Mesendoderm (in vitro differentiated cells): ENCODE measurements at places on chromosomes 5 and 9.

GRCh38 chr5:157708866-157709265, 22.4 kb upstream of the THG1L start:
- DNase-seq: no peak
- H3K27me3 ChIP-seq: no peaks in the 10 kb centered on the region
- H3K36me3 ChIP-seq: no peaks in the 10 kb centered on the region

DNA sequence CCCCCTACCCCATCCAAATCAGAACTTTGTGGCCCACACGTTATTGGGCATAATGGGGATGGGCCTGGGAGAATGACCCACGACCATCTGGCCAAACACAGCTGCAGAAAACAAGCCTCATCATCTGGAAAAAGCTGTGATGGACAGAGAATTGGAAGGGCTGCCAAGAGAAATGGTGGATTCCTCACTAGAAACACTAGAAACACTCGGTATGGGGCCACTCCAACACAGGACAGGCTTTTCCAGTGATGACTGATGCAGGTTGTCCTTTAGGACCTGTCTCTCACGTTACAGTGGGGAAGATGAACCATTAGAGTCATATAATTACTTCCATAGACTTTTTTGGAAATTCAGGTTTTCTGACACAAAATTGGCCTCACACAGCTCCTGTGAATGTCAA, 172.4 kb upstream of the TARS1 start:
- DNase-seq: no peak
- no peak overlapping the region for H3K4me3 ChIP-seq
- H3K4me1 ChIP-seq: no peaks in the 10 kb centered on the region
- H3K27ac ChIP-seq: no peak overlapping the region
- no peaks in the 10 kb centered on the region for H3K36me3 ChIP-seq

- H3K27me3 ChIP-seq: no peaks in the 10 kb centered on the region
- no peak overlapping the region for H3K4me3 ChIP-seq
- DNase-seq: no peak
- no peaks in the 10 kb centered on the region for H3K36me3 ChIP-seq
- H3K4me1 ChIP-seq: no peaks in the 10 kb centered on the region
- no peak overlapping the region for H3K27ac ChIP-seq
These were observed 338.4 kb downstream of the DNAH5 start for GRCh38 chr5:13606051-13606450.

DNA sequence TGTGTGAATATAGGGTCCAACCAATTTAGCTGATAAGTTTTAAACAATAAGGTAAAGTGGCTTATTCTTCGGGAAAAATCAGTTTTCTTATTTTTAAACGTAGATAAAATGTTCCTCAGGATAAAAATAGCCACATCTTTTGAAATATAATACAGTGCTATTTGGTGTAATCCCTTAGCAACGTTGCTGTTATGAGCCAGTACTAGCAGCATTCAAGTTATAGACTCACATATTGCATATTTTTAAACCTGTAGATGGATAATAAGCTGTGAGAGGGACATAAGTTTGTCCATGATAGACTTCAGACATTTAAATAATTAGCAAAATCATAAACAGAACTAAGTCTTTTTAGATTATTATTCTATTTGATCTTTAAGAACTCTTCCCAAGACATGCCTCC, 6.3 kb downstream of the PDE4D start:
- no peaks in the 10 kb centered on the region for H3K36me3 ChIP-seq
- H3K27ac ChIP-seq: no peak overlapping the region
- DNase-seq: no peak
- H3K4me1 ChIP-seq: no peaks in the 10 kb centered on the region

GRCh38 chr5:119537704-119538103, 85.4 kb downstream of the HSD17B4 start:
- H3K36me3 ChIP-seq: peaks cover 2% of the 10 kb centered on the region
- H3K27ac ChIP-seq: no peak overlapping the region
- H3K27me3 ChIP-seq: no peaks in the 10 kb centered on the region
- H3K4me3 ChIP-seq: no peak overlapping the region
- H3K4me1 ChIP-seq: peaks cover 2% of the 10 kb centered on the region

DNA sequence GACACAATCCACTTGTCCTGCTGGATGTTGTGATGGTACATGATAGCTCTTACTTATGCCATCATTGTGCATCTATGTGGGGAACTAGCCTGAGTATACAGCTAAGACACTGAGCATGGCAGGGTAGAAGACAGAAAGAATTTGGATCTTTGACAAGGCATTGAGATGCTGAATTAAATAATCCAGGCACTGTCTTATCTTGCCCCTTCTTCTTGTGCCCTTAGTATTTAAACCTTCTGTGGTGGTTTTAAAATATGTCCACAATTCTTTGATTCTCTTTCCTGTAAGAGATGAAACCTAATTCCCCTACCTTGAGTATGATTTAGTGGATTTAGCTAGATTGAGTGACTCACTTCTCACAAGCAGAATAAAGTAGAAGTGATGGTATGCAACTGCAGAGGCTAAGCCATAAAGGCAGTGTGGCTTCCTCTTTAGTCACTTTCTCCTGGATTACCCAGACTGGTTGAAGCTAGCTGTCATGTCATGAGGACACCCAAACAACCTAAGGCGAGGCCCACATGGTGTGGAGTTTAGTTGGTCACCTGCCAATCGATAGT, 174.0 kb upstream of the NREP start:
- peaks cover 2% of the 10 kb centered on the region for H3K4me1 ChIP-seq
- H3K27ac ChIP-seq: no peak overlapping the region
- H3K36me3 ChIP-seq: no peaks in the 10 kb centered on the region
- H3K4me3 ChIP-seq: no peak overlapping the region
- H3K27me3 ChIP-seq: no peaks in the 10 kb centered on the region

- no peak overlapping the region for H3K27ac ChIP-seq
- no peak overlapping the region for H3K4me3 ChIP-seq
- no peaks in the 10 kb centered on the region for H3K36me3 ChIP-seq
- no peaks in the 10 kb centered on the region for H3K27me3 ChIP-seq
These were observed 473.0 kb downstream of the ZSWIM6 start for GRCh38 chr5:61805101-61805500.

DNA sequence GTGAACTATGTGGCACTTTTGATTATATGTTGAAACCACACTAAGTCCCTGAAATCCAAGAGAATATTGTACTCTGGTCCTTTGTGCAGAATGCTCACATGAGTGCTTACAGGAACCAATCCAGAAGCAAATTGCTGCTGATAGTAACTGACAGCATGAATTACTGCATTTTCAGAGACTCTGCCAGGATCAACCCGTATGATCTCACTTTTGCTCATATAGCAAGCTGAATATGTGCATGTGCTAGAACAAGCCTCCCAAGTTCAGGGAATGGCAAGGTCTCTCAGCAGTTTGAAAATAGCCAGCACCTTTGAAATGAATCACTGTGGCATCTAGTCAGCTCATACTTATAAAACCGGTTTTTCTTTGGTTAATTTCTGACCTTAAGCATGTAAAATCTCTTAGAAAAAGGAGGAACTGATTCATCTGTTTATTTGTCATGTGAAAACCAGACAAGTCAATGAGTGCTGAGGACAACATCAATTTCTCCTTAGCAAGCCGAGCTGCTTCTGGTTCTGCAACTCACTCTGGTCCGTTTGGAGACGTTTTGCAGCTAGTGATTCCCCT, 215.7 kb upstream of the ELL2 start:
- peaks cover 10% of the 10 kb centered on the region for H3K4me1 ChIP-seq
- no peaks in the 10 kb centered on the region for H3K36me3 ChIP-seq
- H3K4me3 ChIP-seq: no peak overlapping the region
- DNase-seq: no peak

GRCh38 chr5:137341831-137342230, 157.3 kb downstream of the SPOCK1 start:
- H3K36me3 ChIP-seq: no peaks in the 10 kb centered on the region
- H3K27ac ChIP-seq: no peak overlapping the region
- no peaks in the 10 kb centered on the region for H3K27me3 ChIP-seq
- no peak overlapping the region for H3K4me3 ChIP-seq

GRCh38 chr5:115767424-115767823, 49.0 kb downstream of the CDO1 start:
- no peak overlapping the region for H3K27ac ChIP-seq
- H3K27me3 ChIP-seq: no peaks in the 10 kb centered on the region
- H3K4me3 ChIP-seq: no peak overlapping the region
- H3K4me1 ChIP-seq: no peaks in the 10 kb centered on the region
- no peaks in the 10 kb centered on the region for H3K36me3 ChIP-seq

- H3K36me3 ChIP-seq: no peaks in the 10 kb centered on the region
- no peak overlapping the region for H3K4me3 ChIP-seq
- peak; percentile 46 for DNase-seq
- no peak overlapping the region for H3K27ac ChIP-seq
- H3K4me1 ChIP-seq: no peaks in the 10 kb centered on the region
- H3K27me3 ChIP-seq: no peaks in the 10 kb centered on the region
These were observed 20.0 kb upstream of the ZCCHC7 start for GRCh38 chr9:37100327-37100726.

DNA sequence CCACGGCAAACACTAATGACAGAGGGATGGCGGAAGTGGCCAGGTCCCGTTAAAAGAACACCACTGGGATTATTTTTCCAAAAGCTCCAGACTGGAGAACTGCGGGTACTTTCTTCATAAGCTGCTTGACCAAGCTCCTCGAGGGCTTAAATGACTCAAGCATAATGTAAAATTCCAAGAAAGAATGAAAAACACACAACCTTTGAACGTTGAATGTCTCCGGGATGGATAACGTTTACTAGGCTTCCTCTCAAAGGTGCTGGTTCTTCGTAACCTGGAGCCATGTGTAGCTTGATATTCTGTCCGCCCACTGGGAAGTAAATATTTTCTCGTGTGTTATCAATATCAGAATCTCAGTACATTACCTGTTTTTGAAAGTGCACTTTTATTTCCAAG, 67.6 kb downstream of the EPB41L4B start:
- H3K27me3 ChIP-seq: no peaks in the 10 kb centered on the region
- H3K36me3 ChIP-seq: no peaks in the 10 kb centered on the region
- no peak overlapping the region for H3K4me3 ChIP-seq
- H3K4me1 ChIP-seq: no peaks in the 10 kb centered on the region

DNA sequence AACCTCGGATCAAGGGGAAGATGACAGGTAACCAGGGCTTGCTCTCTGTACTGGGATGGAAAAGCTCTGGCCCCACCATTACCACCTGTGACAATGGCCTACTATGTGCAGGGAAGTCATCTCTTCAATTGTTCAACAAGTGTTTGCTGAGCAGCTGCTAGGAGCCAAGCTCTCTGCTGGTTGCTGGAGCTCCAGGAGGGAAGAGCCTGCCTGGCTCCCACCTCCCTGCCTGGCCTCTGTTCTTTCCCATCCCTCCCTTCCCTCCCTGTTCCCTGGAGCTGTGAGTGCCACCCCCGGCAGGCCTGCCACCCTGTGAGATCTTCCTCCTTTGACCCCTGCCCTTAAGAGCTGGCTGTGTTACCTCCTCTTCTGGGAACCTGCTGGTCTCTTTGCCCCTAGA, 59.7 kb upstream of the IER5L start:
- H3K27me3 ChIP-seq: no peaks in the 10 kb centered on the region
- DNase-seq: no peak
- peaks cover 1% of the 10 kb centered on the region for H3K4me1 ChIP-seq
- no peak overlapping the region for H3K27ac ChIP-seq
- no peaks in the 10 kb centered on the region for H3K36me3 ChIP-seq

DNA sequence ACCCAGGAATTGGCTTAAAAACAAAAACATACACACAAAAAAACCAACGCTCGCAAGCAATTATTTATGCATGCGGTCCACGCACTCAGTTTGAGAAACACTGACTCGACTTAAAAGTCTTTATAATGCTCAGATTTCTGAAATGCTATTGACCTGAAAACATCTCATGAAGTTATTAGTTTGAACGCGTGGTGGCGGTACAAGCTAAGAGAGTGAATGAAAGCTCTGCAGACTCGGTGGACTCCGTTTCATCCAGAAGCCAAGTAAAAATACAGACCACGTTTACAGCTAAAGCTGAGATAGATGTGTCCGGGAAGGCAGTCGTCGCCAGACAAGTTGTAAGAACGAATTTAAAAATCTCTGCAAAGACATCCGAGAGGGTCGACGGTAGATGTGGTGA, at the start of gene PCDHB6:
Gene PCDHB6, plus strand, starts transcription at position 246 of the 400 bp plus-strand sequence. CDS start 201 bp downstream, outside the sequence.
- no peaks in the 10 kb centered on the region for H3K27me3 ChIP-seq
- H3K4me3 ChIP-seq: no peak within 1 kb of the TSS
- H3K4me1 ChIP-seq: no peaks in the 10 kb centered on the region

DNA sequence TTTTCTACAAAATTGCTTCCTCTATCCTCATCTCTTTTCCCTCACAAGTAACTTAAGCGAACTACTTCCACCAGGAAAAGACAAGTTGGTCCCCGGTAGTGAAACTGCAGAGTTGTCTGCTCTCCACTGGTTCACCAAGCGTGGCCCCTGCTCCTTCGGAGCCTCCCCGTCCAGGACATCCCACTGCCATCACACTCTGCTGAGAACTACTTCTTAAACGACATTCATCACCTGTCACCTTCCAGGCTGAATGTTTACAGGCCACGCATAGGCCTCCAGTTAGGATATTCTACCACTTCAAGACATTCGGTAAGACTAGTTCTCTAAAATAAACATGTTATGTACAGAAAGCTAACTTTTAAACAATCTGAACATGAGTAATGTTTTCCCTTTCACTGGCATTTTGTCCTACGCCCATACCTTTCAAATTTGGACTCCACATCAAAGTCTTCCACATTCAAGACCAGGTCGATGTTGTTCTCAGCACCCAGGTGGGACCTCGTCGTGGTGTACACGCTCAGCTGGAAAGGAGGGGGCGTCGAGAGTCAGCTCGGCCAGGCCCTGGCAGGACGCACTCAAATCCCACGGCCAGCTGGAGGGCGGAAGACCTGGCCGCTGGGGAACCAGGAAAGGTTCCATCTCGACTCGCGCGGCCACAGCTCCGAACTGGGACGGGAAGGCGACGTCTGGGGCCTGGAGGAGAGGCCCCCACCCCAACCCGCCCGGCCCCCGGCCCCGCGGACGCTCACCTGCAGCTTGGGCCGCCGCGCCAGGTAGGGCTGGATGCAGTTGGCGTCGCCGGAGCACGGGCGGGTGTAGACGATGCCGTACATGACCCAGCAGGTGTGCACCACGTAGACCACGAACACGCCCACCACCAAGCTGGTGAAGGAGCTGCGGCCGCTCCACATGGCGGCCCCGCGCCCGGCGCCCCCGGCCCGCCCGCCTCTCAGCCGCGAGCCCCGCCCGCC, 683 bp downstream of the CLPTM1L start:
- H3K27me3 ChIP-seq: no peaks in the 10 kb centered on the region
- H3K27ac ChIP-seq: no peak overlapping the region
- peaks cover 2% of the 10 kb centered on the region for H3K4me1 ChIP-seq
- DNase-seq: peak; percentile 27
- H3K36me3 ChIP-seq: peaks cover 13% of the 10 kb centered on the region

DNA sequence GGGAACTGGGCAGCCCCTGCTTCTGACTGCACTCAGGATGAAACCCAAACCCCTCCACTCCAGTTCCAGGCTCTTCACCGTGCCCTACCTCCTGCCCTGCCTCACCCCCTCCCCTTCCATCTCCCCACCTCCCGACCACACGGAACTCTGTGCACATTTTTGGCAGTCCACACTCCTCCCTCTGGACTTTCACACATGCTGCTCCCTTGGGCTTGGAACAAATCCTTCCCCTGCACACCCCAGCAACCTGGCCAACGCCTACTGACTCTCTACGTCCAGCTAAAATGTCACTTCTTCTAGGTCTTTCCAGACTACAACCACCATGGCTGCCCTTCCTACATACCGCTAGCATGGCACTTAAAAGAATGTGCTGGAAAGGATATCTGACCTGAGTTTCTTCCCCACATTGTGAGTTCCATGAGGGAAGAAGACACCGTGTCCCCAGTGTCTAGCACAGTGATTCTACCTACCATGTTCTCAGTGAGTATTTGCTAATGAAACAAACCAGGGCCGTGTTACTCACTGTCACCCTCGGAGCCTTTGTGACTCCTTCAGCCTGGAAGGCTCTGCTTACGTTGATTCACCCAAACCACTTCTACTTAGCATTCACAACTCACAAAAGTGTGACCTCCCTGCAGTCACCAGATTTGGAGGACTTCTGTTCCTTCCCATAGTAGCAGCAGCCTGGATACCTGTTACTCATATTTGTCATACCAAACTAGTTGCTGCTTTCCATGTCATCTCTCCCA, 18.7 kb downstream of the RETREG1 start:
- DNase-seq: no peak
- no peaks in the 10 kb centered on the region for H3K27me3 ChIP-seq
